Stimulated activated CD4-positive, alpha-beta T cell treated with anti-CD3 and anti-CD28 coated beads, Interleukin-15, amount 100 ng/mL, for 48 hours (primary cell): ENCODE measurements at places on chromosomes 6 and 20.

DNA sequence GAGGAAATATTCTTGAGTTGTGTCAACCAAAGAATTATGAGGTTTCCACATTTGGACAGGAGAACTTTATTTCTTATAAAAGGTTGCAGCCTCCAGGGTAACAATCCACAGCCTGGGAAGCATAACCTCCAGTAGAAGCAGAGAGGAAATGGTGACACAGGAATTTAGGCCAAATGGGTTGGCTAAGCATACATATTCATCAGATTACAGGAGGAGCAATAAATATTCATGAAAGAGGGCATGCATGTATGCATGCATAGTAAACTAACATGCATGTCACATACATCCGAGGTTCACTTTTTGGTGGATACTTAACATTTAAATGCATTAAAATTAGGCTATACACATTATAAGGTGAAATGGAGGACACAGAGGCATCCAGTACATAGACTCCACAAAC lies 55.7 kb upstream of the NT5E start:
- no peak for DNase-seq

- DNase-seq, result no peak
Observed at GRCh38 chr20:60485012-60485760, 527.0 kb downstream of the CDH26 start.

GRCh38 chr6:41757271-41757670 lies 10.1 kb upstream of the PGC start:
- DNase-seq, result no peak

GRCh38 chr6:39654121-39654520 lies 71.1 kb downstream of the KIF6 start:
- DNase-seq, result no peak

DNA sequence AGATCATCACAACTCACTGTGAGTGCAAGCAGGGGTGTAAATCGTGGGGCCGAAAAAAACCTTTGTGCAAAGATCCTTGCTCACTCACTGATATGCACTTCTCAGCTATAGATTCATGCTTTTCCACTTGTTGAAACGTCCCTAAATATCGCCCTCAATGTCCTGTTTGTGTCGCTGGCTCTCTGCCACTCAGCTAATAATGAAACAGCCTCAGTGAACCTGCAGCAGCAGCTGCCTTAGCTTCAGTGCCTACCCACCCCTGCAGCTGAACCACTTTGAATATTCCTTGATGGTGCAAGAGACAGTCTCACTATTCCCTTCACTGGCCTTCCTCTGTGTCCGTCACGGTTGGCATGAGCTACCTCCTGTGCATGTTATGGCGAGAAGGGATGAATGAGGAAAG lies 128.9 kb upstream of the NAA20 start:
- no peak for DNase-seq

DNA sequence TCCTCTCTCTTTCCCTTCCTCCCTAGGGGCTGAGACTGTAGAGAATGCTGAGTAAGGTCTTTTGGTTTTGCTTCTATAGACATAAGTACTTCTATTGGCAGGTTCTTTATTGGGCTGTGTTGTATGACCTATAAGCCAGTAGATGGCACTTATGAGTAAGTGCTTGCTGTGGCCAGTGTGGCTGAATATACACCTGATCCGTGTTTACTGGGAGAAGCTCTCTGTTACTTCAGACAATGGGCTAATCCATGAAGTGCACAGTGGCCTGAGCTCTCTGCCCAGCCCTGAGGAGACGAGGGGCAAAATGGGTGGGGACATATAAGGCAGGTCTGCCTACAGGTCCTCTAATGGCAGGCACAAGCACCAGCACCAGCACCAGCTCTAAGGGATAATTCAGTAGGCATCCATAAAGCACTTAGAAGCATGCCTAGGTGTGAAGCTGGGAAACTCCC lies 610.3 kb downstream of the RNF144B start:
- DNase-seq, result no peak
